DMS79 (cell line): ENCODE measurements at places on chromosomes 6 and 20.

GRCh38 chr6:107576852-107577251, 86.9 kb downstream of the SOBP start:
- DNase-seq = no peak

GRCh38 chr6:156976216-156977127, 199.3 kb downstream of the ARID1B start:
- DNase-seq = no peak

GRCh38 chr6:74579794-74580193, 626.1 kb downstream of the COL12A1 start:
- DNase-seq = no peak

DNA sequence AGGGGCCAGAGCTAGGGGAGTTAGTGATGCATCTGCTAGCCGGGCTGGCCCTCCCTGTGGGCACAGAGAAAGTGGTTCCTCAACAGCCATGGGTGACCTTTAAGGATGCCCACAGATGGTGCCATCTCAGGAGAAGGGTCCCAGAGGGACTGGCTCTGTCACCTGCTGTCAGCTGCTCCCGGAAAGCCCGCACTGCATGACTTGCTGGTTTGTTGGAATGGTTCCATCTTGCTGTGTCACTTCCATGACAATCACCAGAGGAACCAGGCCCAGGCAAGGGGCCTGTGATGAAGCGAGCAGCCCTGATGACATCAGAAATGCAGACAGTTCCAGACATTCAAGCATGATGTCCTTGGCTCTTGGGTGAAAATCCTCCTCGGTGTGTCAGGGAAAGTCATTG, 125.2 kb downstream of the PHACTR3 start:
- DNase-seq = no peak

DNA sequence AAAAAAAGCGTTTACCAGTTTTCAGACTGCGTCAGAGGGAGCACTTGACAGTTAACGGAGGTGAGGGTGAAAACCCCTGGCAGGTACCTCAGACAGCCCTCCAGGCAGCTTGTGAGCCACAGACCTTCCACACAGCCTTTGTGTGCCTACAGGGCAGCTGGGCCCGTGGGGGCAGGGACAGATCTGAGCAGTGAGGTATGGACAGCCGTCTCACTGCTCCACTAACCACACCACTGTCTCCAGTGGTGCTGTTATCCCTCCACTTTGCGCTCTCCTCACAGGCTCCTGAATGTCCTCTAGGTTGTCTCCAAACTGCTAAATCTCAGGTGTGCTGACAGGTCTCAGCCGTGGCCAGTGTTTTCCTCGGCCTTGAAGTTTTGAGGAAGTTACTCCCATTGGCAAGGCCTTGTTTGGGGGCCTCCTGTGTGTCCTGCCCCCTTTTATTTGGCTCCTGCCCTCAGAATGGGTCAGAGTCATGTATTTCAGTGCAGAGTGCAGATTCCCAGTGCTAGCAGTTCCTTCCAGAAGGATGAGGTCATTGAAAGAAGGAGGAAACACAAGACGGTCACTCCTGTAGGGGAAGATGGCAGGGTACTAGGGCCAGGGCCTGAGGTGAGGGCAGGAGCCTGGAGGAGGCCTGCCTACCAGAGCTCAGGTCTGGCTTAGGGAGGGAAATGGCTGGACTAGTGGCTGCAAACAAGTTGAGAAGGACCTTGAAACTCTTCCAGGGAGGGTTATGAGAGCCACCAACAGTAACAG, 11.8 kb downstream of the GFRA4 start:
- peak; percentile 53 for DNase-seq

GRCh38 chr20:45550765-45551164, 3.6 kb upstream of the EPPIN start:
- DNase-seq = no peak

GRCh38 chr6:159257846-159258245, 88.6 kb downstream of the FNDC1 start:
- DNase-seq = no peak

GRCh38 chr20:38159957-38160756, 4.9 kb downstream of the TGM2 start:
- DNase-seq = no peak

DNA sequence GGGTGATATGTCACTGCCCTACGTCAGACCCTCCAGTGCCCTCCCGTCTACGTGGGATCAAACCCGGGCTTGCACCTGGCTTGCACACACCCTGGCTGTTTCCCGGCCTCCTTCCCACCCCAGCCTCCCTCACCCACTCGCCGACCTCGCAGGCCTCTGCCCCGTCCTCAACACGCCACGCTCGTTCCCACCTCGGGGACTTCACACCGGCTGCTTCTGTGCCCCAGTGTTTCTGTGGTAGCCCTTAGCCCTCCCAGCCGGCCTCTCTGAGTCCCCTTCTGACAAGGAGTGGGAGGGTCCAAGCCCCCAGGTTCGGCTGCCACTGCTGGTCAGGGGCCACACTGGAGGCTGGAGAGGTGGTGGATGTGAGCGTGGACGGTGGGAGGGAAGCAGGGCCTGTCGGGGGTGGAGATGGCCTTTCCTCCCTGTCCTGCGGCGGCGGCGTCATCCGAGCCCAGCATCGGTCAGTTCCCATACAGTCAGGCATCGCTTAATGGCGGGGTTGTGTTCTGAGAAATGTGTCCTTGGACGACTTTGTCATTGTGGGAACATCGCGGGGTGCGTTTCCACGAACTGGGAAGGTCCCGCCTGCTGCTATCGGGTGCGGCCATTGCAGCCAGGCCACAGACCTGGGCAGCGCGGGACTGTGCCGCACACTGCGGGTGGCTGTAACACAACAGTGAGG, 11.4 kb upstream of the KIF25 start:
- no peak for DNase-seq

GRCh38 chr20:62307226-62308101, 4.7 kb downstream of the ADRM1 start:
- DNase-seq = no peak

- DNase-seq = no peak
These were observed 42.2 kb downstream of the FLRT3 start for GRCh38 chr20:14295238-14295637.

DNA sequence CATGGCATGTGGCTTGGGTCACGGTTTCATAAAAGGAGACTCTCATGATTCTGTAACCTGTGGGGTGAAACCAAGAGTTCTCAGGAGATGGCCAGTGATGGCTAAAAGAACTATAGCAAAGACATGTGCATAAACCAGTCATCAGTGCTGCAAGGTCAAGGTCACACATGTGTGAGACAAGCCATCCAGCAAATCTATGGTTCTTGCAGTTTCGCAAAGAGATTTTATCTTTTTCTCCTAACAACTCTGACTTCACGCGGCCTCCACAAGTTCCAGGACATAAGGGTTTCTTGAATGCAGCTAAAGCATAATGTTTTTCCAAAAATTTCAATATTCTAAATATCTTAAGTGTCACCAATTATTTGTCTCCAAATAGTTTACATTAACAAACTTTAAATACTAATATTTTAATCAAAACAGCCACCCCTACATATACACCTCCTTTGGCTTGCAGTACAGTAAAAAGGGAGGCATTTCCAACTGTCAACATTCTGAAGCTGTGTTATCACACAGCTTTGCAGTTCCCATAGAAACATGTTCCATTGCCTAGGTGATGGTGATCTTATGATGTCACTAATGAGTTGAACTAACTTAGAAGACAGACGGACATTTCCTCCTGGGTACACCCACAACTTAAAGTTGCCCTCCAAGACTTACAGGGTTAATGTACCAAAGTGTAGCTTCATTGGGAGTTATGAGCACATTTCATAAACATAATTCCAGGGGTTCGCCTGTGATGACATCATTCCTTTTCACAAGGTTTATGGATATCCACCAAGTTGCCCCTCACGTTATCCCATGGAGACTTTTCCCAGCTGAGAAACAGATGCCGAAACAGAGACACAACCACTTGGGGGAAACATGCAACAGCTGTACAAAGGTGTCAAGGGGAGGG, 250.9 kb upstream of the PDE10A start:
- DNase-seq = no peak

DNA sequence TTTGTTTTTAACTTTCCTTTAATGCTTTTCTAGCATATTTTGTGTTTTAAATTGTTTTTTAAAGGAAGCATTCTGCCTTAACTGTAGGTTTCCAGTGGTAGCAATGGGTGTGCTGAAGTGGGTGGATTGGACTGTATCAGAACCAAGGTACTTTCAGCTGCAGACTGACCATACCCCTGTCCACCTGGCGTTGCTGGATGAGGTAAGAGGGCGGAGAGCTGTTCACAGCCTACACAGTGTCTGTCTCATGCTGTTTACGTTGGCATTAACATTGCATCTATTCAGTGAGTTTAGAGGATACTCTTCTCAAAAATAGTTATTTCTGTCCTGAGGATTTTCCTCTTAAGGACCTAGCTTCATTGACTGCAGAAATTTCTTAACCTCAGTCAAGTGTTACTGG, 11.9 kb downstream of the NELFCD start:
- DNase-seq = no peak

GRCh38 chr6:31157513-31158139, at the start of gene CCHCR1:
CCHCR1 (minus strand) TSS chr6:31157802; CDS start chr6:31157600, 202 bp downstream.
- DNase-seq = no peak

DNA sequence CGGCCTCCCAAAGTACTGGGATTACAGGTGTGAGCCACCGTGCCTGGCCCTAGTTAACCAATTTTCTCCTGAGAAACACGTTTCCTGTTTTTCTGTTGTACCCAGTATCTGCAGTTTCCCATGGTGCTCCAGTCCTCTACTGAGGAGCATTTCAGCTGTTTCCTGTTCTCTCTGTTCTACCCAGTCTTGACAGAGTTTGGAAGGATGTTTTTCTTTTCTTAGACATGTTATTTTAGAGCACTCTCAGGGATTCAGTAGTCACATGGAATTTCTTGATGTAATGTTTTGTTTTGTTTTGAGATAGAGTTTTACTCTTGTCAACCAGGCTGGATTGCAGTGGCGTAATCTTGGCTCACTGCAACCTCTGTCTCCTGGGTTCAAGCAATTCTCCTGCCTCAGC, 129.8 kb upstream of the TIAM2 start:
- DNase-seq = no peak

DNA sequence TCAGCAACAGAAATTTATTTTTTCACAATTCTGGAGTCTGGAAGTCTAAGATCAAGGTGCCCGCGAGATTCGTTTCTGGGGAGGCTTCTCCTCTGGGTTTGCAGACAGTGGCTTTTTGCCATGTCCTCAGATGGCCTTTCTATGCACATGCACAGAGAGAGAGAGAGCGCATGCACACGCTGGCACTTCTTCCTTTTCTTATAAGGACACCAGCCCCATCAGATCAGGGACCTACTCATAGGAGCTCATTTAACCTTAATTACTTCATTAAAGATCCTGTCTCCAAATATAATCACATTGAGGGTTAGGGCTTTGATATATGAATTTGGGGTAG, 260.7 kb upstream of the PLCB4 start:
- no peak for DNase-seq

DNA sequence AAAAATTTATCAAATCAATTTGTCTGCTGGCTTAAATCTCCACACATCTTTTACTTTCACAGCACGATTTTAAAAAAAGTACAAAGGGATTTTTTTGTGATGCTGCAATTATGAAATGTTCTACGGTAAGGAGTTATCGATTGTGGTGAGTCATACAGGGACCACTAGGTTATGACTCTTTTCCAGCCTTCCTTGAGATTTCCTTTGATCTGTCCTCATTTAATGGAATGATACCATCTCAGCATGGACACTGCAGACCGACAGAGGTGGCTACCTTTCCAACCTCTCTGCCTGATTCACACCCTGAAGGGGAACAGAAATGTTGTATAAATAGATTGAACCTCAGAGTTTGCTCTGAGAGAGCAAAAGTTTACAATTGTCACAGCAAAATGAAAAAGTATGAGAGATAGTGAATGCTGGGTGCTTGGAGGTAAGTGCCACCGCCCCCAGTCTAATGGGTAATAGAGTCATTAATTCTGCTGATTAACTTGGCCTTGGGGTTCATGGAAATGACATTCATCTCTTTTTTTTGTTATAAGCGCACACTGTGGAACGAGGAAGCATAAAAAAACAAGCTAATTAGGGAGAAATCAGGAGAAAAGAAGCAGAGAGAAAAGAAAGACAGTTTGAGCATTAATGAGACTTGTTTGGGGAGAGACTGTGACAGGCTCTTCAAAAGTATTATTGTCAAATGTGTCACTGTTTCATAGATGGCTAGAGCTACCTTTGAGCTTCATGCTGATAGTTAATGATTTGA, 306.0 kb downstream of the RNF144B start:
- no peak for DNase-seq

DNA sequence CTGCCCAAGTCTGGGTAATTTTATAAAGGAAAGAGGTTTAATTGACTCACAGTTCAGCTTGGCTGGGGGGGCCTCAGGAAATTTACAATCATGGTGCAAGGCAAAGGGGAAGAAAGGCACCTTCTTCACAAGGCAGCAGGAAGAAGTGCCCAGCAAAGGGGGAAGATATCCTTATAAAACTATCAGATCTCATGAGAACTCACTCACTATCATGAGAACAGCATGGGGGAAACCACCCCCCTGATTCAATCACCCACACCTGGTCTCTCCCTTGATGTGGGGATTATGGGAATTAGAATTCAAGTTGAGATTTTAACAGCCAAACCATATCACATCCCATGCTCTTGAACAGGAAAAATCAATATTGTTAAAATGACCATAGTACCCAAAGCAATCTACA, 215.2 kb upstream of the TAB2 start:
- no peak for DNase-seq

- DNase-seq = no peak
These were observed 326.6 kb downstream of the THBS2 start for GRCh38 chr6:168927026-168927425.

DNA sequence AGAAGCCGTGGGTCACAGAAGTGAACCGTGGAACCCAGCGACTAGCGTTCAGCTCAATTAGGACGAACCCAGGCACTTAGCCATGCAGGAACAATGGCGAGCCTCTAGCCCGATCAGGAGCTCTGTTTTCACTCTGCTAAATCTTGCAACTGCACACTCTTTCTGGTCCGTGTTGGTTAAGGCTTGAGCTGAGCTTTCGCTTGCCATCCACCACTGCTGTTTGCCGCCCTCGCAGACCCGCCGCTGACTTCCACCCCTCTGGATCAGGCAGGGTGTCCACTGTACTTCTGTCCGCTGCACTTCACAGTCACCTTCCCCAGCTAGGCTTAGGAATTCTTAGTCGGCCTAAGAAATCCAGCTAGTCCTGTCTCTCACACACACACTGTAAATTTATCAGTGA, 25.7 kb upstream of the SLC32A1 start:
- DNase-seq = no peak

- DNase-seq = no peak
These were observed 127.0 kb downstream of the PHACTR3 start for GRCh38 chr20:59731376-59731775.

DNA sequence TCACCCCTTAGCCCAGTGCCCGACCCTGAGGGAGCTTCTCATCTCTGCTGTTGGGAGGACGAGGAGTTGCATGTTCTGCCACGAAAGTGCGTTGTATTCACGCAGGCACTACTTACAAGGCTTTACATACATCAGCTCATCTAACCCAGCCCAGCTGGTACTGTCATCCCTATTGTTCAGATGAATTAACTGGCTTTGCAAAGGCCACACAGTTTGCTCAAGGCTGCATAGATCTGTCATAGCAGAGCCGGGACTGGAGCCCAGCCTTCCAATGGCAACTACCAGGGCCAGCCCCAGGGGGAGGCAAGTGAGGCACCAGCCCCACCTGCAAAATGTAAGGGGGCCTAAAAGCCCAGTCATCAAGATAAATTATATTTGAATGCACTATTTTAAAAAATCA, 257.6 kb downstream of the NFATC2 start:
- DNase-seq = no peak
